ENCODE measurements at places on chromosomes 16 and 17.
A peak's percentile ranks its signal among the peaks of the same experiment; 100 is the strongest.

- DNase-seq, result no peak
Measured at GRCh38 chr17:64129515-64129764, 504 bp downstream of the ERN1 start.

DNA sequence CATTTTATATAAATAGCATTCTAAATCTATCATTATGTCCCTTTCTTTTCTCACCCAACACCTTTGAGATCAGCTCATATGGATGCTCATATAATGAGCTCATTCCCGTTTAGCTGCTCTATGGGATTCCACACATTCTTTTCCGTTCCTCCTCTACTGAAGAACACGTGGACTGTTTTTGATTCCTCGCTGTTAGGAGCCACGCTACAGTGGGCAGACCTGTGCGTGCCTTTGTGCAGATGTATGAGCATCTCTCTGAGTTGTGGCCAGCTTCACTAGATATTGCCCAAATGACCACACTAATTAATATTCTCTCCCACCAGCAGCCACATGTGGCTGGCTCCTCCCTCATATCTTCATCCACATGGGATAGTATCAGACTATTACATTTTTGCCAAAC is 6.0 kb upstream of the TNFRSF13B start:
- peak; percentile 62 for DNase-seq

DNA sequence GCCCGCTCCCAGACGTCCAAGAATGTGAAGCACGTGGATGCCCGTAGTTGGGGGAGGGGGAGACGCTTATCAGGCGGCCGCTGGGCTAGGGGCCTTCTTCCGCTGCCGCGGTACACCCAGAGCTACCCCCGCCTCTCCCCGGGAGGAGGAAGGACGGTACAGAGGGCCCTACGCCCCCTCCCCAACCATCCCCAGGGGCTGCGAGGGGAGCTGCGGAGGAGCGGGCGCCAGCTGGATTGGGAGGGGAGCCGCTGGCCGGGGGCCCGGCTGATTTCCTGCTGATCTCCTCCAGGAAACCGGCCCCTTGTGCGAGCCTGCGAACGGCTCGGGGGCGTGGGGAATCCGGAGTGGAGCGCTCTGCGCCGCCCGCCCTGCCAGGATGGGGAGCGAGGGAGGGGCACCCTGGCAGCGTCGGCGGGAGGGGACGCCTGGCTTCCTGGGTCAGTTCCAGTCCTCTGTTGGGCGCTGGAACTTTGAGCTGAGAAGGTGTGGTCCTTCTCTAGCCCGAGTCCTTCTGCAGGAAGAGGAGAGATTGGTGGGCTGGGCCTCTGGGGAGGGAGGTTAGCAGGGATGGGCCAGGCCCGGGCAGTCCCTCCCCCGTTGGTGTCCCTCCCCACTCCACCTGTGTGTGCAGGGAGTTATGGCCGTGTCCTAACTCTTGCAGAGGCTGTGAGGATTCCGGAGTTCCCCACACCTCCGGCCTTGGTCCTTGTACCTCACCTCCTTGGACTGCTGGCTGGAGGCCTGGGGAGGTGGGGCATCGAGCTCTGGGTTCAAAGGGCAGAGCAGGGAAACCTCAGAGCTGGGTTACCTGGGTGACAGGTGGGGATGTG is 19.2 kb downstream of the GJD3 start:
- no peak for DNase-seq

DNA sequence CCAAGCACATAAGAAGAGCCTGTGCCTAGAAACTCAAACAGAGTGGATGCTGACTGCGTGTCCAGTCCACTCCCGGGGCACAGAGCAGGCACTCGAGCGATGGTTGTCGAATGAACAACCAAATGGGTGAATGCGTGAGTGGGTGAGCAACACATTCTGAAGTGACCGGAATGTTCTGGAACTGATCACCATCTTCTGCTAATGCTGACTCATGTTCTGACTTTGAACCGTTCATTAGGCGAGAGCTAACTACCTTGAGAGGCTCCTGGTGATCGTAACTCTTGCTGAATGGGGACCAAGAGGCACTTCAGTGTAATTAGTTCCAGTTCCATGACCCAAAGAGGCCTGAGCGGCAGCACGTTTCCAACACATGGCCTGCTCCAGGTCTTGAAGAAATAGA is 37.9 kb downstream of the IRF8 start:
- DNase-seq, result no peak

DNA sequence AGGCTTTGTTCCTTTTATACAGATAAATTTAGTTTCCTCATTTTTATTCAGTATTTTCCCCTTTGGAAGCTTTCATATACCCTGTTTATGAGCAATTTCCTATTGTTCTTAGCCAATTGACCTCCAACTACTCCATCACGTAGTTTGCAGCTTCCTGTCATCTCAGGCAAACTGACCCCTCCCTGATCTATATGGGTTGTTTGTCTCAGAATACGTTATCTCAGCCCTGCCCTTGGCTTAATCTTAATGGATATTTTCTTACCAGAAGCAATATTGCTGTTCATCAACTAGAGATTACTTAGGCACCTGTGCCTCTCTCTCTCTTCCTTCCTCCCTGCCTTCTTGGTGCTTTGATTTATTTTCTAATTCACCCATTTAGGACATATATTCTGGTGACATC is 81.2 kb downstream of the ZNF18 start:
- DNase-seq, result no peak

GRCh38 chr17:16269658-16270057 is 52.6 kb downstream of the PIGL start:
- peak; percentile 78 for DNase-seq

GRCh38 chr17:58510075-58510474 is 4.4 kb downstream of the MTMR4 start:
- no peak for DNase-seq

- no peak for DNase-seq
Measured at GRCh38 chr16:6018848-6019489, 921.4 kb upstream of the EEF2KMT start.

GRCh38 chr16:55562936-55563335 is 3.5 kb upstream of the CAPNS2 start:
- DNase-seq, result no peak

- DNase-seq, result no peak
Measured at GRCh38 chr16:1610899-1611632, 806 bp downstream of the IFT140 start.

GRCh38 chr16:9868606-9869149 is 313.6 kb downstream of the GRIN2A start:
- no peak for DNase-seq

DNA sequence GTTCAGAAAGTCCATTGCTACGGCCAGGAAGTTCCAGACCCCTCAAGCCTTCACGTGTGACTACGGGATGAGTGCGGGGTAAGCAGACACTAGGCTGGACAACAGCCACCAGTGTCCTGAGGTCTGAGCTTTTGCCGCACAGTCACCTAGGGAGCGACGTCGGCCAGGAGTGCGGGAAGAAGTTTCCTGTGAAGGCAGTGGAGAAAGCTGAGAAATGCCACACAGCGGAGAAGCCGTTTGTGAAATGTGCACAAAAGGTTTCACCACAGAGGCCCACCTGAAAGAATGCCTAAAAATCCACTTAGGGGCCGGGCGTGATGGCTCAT is 47.4 kb downstream of the SHCBP1 start:
- DNase-seq, result no peak

GRCh38 chr17:19410875-19411620 is at the start of gene RNF112:
Gene RNF112, plus strand, starts transcription at chr17:19411232. Its CDS starts 177 bp downstream, at chr17:19411409.
- DNase-seq, result peak; percentile 67

- DNase-seq, result no peak
Measured at GRCh38 chr17:11388054-11388453, 147.0 kb downstream of the SHISA6 start.

- no peak for DNase-seq
Measured at GRCh38 chr17:80821546-80821945, 170.1 kb upstream of the CHMP6 start.

DNA sequence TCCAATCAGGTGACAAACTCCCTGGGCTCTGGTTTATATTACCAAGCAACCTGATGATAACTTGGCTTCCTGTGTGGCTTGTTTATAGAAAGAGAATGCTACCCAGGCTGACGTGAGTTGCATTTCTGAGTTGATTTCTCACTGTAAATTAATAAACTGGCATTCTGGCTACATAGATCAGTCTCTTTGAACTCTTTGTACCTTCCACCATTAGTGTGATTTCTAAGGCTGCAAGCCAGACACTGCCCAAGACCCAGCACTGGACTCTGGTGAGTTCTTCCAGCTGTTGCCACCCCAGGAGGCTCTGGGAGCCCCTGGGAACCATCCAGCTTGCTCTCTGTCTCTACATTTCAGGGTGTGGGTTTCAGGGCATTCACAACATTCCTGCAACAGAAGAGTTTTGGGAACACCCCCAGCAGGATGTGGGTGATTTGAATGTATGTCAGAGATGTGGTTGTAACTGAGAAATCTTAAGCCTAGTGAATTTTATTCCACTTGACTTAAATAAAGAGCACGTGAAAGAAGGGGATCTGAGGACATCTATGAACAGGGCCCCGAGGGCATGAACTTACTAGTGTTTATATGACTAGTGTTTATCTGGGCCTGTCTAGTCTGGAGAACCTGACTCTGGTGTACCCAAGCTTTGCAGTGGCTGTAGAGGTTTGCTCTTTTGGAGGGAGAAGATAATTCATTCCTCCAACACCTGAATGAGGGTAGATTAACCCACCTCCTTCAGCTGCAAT is 30.3 kb upstream of the LRRC37A start:
- peak; percentile 78 for DNase-seq

GRCh38 chr17:27743281-27743885 is 56.9 kb downstream of the NOS2 start:
- DNase-seq, result no peak

DNA sequence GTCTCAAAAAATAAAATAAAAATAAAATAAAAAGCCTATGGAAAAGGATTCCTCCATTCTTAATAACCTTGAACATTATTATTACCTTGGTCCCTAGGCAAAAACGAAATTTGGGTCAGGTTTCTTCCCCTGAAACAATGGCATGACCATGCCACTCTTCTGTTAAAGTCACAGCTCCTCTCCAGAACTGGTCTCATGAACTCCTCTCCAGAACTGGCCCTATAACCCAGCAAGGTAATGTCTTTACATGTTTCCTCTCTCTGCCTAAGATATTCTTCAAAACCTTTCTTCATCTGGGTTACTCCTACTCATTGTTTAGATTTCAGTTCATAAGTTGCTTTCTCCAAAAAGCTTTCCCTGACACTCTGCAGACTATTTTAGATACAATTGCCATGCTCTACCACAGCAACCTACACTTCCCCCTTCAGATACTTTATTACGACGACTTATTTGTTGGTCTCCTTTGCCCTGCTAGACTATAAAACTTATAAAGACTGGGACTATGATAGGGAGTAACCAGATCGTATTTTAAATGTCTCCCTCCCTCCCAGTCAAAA is 13.5 kb downstream of the TRIM37 start:
- DNase-seq, result peak; percentile 1

GRCh38 chr17:2030779-2031163 is 818 bp downstream of the DPH1 start:
- DNase-seq, result no peak

GRCh38 chr17:79677646-79678045 is 53.1 kb upstream of the ENPP7 start:
- DNase-seq, result no peak

DNA sequence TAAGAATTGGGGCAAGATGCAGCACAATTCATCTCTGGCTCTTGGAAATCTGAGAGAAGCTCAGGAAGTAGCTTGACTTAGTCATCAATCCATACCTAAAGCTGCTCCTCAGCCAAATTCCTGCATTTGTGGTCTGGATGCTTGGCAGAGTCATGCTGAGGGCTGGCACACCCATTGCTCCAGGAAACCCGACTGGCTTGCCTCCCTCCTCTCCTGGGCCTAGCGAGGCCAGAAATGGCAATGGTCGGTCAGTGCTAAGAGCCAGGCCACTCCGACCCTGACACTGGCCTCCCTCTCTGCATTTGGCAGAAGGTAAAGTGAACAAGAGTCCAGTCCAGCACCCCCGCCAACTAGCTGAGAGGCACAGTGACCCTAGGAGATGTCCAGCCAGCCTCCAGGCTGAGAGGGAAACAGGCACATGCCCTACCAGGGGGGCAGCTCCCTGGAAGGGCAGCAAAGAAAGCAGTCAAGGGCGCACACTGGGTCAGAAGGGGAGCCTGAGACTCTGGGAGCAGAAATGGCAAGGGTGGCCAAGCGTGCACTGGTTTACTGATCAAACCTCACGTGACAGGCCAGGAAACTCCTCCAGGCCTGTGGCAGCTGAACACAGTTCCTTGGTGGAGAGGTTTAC is 10.0 kb downstream of the POLDIP2 start:
- peak; percentile 92 for DNase-seq

GRCh38 chr16:10031473-10031872 is 150.8 kb downstream of the GRIN2A start:
- DNase-seq, result no peak

- DNase-seq, result no peak
Measured at GRCh38 chr17:66712453-66712852, 122.5 kb upstream of the CACNG5 start.

DNA sequence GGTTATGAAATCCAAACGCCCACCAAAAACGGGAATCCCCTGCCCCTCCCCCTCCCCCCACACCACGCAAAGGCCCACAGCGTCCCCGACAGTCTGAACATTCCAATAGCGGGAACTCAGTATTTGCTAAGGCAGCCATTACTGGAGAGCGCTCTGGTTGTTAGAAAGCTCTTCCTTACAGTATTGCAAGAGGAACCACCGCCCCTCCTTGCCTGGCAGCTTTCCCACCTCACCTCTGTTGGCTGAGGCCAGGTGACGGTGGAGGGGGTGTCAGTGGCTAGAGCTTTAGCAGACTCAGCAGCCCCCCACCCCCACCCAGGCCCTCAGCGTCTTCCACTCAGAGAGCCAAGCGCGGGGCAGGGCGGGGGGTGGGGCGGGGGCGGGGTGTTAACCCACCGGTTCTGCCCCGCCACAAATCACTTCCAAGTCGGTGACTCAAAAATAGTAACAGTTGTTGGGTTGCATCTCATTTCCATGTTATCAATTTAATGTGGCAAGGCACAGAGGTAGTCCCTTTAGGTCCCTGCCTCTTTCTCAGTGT is 2.2 kb upstream of the PLEKHH3 start:
- DNase-seq, result no peak

All from AG08395 (cell line).